Activated naive CD4-positive, alpha-beta T cell treated with anti-CD3 and anti-CD28 coated beads, Interleukin-2, amount 50 U/mL, for 16 hours (primary cell): ENCODE measurements at places on chromosomes 1 and 21.
A peak's percentile ranks its signal among the peaks of the same experiment; 100 is the strongest.

DNA sequence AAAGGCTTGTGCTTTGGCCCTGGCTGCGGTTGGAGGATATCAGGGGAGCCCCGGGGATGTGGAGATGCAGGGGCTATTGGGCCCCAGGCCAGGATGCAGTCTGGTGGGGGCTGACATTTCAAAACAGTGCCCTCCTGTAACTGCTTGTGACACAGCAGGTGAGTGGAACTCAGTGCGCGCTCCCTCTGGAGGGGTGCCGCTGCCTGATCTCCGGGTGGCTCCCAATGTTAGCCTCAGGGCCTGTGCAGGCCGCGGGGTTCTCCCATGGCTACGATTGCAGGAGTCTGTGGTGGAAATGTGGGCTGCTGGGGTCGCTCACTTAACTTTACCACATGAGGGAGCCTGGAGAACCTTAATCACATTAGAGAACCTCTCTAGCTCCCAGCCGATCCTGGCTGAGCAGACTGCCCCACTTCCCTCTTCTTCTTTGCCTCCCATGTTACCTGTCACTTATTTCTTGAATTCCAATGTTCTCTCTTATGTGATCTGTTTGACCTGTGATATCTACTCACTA, 163.2 kb downstream of the FMN2 start:
- no peak for DNase-seq

DNA sequence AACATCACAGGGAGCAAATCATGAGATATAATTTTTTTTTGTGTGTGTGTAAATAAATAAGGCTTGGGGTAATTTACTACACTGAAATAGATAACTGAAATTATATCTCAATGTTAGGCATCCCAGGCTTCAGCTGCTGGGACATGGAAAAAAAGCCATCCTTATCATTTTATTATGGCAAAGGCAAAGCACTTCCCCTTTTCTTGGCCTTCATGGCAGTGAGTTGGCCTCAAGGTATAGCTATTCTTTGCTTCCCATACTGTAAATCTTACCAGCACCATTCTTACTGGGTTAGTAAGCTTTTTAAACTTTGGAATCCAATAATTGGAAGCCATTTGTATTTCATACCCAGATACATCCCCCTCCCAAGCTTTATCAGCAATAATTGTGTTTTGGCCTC, 29.0 kb downstream of the RBM11 start:
- DNase-seq, result no peak

DNA sequence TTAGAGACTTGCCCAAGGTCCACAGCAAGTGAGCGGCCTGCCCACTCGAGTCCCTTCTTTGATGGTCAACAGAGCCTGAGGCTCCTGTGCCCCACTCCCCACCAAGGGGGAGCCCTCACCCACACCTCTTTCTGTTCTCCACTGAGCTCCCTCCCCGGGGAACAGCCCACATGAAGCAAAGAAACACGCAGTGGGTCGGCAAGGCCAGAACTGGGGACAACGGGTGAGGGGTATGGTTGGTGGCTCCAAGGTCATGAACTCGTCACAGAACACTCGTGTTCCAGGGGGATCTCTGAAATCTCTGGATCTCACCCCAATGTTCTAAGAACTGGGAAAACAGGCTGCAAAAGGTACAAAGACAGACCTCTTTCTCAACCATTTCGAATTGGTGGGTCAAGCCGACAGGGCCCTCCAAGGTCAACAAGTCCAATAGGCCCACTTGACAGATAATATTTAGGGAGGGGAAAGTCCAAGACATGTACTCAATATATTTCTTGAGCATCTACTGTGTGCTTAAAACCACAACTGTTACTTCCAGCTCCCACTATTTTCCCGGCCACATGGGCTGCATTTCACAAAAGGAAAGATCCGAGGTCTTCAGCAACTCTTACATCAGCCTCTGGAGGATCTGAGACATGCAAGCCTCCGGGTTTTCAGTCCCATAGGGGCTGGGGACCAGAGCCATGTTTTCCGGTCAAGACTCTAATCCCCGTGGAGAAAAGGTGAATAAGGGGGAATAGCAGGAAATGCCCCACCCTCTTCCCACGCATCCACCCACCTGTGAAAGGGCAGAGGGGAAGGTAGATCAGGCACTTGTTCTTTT, 1.1 kb upstream of the RAP1GAP start:
- no peak for DNase-seq

- peak; percentile 72 for DNase-seq
Measured at GRCh38 chr1:165592945-165593823, 37.9 kb upstream of the MGST3 start.

- DNase-seq, result no peak
Measured at GRCh38 chr1:235710687-235711086, 61.1 kb upstream of the GNG4 start.

GRCh38 chr1:2483970-2484369, 7.9 kb downstream of the PLCH2 start:
- DNase-seq, result no peak

GRCh38 chr1:909861-910310, 13.8 kb upstream of the SAMD11 start:
- DNase-seq, result peak; percentile 5

DNA sequence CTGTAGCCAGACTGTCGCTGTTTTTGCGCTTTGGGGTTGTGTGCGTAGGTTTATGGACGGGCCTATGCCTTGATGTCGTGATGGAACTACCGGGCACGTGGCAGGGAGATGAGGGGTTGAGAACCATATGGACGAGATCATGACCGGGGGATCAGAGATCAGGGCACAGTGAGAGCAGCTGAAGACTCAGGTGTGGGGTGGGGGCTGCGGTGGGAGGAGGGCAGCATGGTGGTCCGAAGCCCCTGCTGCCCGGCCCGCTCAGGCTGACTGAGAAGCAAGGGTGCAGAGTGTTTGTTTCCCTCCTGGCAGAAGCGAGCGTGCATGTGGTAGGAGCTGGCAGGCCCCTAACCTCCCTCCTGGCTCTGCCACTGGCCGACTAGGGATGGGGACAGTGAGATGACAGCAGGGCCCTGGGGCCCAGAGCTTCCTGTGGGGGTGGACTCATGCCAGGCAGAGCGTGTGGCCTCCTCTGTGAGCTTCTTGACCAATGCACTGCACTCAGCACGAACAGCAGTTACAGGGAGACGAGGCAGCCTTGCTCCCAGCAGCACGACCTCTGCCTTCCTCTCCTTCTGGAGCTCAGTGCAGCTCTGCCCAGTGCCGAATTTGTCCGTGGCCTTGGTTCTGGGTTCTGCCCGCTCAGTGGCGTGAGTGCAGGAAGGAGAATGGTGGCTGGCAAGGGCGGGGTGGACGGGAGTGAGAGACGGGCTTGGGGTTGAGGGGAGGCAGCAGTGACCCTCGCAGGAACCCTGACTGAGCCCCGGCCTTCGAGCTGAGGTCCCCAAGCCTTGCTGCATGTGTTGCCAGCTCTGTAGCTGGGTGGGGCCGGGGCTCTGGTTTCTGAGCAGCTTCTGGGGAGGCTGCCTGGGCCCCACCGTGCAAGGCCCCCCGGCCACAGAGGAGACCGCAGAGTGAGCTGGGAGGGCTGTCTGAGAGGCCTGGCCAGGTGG, 22.2 kb upstream of the LRRC3 start:
- no peak for DNase-seq

- DNase-seq, result no peak
Measured at GRCh38 chr1:84010136-84010535, 11.2 kb upstream of the TTLL7 start.

DNA sequence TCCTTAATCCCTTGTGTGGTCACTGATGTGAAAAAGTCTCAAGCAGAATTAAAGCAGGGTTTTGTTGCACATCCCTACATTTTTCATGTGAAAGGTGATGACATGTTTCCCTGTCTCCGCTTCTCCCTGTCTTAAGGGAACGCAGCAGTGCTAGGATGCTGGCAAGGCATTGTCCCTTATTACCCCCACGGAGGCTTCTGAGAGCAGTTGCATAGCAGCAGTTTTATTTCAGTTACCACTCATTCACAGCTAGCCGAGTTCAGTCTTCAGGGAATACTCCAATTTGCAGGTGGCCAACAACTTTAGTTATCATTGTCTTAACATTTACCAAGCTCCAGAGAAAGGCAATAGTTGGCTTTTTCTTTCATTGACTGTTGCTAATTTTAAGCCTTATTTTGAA, 89.1 kb downstream of the CLEC20A start:
- DNase-seq, result no peak

DNA sequence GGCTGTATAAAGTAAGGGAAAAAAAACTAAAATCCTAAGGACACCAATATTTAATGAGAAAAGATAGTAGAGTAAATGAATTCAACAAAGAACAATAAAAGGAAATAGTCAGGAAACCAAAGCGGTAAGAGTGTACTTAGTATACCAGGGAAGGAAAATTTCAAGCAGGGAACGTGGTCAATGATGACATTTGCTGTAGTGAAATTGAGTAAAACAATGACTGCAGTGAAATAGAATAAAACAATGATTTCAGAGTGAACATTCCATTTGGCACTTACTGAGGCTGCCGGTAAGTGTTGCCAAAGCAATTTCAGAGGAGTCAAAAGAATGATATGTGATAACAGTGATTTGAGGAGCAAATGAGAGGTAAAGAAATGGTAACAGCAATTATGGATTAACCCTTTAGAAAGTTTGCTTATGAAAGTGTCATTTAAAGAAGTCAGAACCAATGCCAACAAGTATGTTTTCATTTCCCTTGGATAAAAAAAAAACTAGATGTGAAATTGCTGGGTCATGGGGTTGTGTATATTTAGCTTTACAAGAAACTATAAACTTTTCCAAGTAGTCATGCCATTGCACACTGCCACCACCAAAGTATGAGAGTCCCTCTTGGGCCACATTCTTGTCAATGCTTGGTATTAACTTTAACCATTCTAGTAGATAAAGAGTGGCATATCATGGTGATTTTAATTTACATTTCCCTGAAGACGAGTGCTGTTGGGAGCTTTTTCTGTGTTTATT, 50.5 kb downstream of the VCAM1 start:
- no peak for DNase-seq

DNA sequence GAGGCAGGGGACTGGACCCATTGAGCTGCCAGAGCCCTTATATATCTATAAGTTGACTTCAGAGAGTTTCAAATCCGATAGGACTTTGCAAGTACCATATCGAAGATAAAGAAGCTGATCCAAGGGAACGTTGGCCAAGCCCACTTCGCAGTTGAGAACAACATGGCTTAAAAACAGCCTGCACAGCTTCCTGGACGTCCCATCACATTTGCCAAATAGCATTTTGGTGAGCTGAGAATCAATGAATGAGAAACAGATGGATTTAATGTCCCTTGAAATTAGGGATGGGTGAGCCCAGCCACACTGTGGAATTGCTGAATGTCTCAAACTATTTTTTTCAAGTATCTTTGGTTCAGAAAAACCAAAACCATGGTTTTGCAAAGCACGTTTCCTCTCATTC, 64.8 kb downstream of the KCNJ15 start:
- no peak for DNase-seq

GRCh38 chr21:14889080-14889810, 175.6 kb downstream of the NRIP1 start:
- no peak for DNase-seq

DNA sequence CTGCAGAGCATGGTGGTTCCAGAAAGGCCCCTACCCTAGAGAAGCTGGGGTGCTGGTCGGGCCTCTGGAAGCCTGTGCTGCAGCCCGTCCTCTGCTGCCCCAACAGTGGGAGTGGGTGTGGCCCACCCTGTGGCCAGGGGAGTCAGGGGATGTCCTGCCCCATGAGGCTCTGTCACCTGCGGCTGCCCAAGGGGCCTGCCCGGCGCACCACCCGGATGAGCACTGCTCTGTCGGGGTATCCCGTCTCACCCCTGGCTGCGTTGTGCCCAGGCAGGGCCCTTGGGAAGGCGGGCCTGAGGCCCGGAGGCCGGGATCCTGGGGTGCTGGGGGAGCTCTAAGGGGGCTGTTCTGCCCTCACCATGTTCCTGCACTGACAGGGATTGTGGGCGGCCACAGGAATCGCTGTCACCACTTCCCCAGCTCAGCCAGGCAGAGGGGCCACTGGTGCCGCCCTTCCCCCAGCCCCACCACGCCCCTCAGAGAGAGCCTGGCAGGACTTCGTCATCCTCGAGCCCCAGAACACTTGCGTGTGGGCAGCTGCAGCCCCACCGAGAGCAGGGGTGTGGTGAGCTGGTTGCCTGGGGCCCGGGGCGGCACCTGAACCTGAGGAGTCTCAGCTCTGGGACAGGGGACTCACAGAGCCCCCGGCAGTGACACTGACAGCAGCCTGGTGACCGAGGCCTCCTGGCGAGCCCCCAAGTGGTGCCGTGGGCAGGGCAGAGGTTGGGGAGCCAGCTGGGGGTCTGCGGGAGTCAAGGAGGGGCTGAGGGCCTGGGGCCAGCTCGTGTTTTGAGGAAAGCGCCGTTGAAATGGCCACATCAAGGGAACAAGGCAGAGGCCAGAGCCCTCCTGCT, 20.2 kb downstream of the PANK4 start:
- DNase-seq, result no peak

- DNase-seq, result no peak
Measured at GRCh38 chr21:39153373-39153772, 29.9 kb downstream of the PSMG1 start.

DNA sequence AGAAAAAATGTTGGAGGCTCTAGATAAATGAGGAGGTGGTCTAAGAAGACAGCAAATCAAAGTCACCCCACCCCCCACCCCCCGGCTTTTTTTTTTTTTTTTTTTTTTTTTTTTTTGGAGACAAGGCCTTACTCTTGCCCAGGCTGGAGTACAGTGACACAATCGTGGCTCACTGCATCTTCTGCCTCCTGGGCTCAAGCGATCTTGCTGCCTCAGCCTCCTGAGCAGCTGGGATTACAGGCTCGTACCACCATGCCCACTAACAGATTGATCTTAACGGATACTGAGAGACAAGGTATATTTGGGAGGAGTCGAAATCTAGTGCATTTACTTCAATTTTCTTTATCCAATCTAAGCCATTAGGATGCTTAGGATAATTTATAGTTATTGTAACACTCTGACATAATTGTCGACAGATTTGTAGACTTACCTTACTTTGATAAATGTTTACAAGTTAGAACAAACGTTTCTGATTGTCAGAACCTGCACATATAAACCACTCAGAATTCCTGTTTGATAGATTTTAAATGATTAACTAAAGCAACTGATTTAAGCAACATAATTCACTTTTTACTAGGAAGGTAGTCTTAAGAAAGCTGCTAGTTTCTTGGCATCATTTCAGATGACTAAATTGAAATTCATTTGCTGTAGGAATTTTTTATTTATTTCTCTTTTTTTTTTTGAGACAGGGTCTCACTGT, 33.7 kb upstream of the NBL1 start:
- no peak for DNase-seq

- DNase-seq, result peak; percentile 90
Measured at GRCh38 chr21:43938751-43939442, 73.2 kb upstream of the TRAPPC10 start.

DNA sequence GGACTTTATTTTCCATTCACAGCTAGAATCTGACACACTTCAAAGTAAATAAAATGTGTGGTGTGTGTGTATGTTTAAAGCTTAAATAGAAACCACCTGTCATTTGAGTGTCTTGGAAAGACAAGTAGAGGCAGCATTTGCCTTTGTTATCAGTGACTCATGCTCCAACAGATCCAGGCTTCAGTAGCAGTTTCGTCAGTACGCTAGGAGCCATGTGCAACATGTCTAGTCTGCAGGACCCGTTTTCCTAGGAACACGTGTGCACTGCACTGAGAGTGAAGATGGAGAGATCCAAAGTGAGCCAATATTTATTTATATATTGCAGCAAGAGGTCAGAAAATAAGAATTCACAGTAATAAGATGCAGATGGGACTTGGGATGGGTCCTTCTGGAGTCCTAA, 41.8 kb downstream of the SGIP1 start:
- no peak for DNase-seq

- no peak for DNase-seq
Measured at GRCh38 chr21:39673736-39674135, 61.0 kb downstream of the B3GALT5 start.

- no peak for DNase-seq
Measured at GRCh38 chr21:24823247-24823646, 784.0 kb downstream of the MRPL39 start.
